ENCODE measurements at places on chromosomes 11 and 22.

DNA sequence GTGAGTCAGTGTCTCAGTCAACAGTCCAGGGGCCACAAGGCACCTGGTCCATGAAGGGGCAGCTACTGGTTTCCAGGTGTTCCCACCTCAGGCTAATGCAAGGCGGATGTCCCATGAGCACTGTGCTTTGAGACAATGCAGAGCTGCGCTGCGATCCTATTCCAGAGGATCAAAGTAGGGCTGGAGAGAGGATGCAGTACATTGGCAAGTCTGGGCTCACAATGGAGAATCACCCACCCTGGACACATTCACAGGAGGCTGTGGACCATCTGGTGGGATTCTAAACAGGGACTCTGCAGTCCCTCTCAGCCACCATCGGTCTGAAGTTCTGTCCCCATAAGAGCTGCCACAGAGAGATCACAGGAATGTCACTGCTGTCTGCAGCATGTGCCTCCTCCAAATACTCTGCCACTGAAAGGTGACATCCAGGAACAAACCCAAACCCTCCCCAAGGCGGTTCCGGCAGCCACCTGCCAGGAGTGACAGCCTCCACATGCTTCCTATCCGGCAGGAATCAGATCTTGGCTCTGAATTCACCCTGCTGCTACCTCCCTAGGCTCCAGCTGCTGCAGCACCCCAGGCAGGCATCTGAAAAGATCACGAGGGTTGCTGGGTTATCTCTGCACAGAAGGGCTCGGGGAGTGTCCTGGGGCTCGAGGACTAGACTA, 45.3 kb upstream of the SERPIND1 start:
- DNase-seq: no peak

DNA sequence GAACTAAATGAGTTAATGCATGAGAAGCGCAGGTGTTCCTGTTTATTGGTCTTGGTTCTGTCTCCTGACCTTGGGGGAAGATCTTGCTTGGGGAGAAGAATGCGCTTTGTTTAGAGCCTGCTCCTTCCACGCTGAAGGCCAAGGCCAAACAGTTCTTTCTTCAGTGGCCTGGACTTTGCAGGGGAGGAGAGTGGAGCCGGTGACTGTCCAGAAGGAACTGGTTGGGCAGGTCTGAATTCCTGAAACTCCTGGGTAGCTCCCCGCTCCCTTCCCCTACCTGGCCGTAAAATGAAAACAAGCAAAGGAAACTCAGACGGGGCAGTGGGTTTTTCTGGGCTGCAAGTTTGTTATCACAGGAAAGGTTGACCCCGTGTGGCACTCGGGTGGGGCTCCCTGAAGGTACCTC, 3.6 kb downstream of the ARHGAP8 start:
- no peak for DNase-seq

- no peak for DNase-seq
Measured at GRCh38 chr11:93285430-93285829, 45.1 kb upstream of the DEUP1 start.

GRCh38 chr11:105700271-105700670, 90.4 kb downstream of the GRIA4 start:
- DNase-seq: no peak

- DNase-seq: peak; percentile 58
Measured at GRCh38 chr11:66883016-66883965, 26.4 kb downstream of the LRFN4 start.

GRCh38 chr11:30984827-30985226, 384.7 kb downstream of the DCDC1 start:
- DNase-seq: no peak

GRCh38 chr11:1401656-1402221, 12.0 kb downstream of the BRSK2 start:
- DNase-seq: peak; percentile 89

GRCh38 chr11:74672956-74673692, 58.1 kb downstream of the CHRDL2 start:
- DNase-seq: peak; percentile 89

GRCh38 chr22:37917874-37918548, 11.9 kb downstream of the MICALL1 start:
- DNase-seq: no peak

GRCh38 chr11:126716456-126717083, 284.0 kb downstream of the KIRREL3 start:
- DNase-seq: no peak

GRCh38 chr22:25896098-25896497, 154.1 kb downstream of the MYO18B start:
- no peak for DNase-seq

DNA sequence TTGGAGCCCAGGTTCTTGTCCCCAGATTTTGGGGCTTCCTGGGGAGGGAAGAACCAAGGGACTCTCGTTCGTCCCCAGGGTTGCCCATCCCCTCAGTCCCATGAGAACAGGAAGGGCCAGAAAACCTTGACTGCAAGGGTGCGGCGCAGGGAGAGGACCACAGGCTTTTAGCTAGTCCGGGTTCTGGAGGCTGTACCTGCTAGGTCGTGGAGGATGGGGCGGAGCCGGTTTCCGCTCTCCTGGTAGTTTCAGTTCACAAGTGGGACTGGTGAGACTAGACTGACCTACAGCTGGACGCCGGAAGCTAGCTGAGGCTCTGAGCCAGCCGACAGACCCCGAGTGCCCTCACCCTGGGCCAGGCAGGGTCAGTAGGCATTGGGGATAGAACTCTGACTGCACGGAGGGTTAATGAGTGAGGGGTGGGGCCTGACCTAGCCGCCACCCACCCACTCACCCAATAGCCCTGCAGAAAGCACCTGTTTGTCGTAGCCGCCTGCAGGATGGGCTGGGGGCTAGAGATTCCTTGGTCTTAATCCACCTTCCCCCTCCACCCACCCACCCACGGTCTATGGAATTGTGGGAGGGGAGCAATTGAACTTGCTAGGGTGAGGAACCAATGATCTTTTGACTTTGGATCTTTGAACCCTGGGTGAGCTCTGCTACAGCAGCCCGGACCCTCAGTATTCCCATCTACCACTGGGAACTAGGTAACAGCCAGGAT, 1.5 kb downstream of the MAFF start:
- peak; percentile 71 for DNase-seq

- peak; percentile 55 for DNase-seq
Measured at GRCh38 chr11:76672431-76673175, 2.1 kb upstream of the LRRC32 start.

DNA sequence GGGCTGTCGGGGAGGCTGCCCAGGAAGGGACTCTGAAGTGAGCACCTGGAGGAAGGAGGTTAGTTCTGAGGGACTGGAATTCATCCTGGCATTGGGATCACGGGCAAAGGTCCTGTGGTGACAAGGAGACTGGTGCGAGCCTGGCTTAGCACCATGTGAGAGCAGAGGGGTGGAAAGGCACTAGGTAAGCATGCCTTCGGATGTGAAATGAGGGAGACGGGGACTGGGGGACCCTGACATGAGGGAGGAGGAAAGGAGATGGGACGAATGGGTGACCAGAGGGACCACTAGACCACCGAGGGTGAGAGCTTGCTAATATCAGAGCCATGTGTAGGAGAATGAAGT, 3.1 kb upstream of the VPREB1 start:
- no peak for DNase-seq

GRCh38 chr11:117037279-117037974, 60.8 kb downstream of the SIK3 start:
- DNase-seq: no peak

DNA sequence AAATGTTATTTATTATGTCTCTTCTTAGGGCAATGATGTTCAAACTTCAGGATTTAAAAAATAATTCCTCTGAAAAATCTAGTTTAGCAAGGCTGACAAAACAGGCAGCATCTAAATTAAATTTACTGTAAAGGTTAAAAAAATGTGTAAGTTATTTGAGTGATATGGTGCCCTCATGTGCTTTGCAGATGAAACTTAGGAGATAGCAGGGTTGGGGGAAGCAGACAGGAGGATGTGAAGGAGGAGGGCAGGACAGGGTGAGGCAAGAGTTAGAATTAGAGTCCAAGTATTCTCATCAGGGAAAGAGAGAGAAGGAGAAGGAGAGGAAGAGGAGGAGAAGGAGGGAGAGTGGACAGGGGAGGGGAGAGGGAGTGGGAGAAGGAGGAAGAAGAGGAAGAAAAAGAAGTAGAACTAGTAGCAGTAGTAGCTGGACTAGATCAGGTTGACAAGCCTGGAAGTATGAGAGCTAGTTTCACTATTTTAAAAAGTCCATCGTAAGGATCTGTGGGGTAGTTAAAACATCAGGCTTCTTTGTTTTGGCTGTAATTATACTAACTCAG, 141.2 kb upstream of the SESN3 start:
- DNase-seq: no peak

DNA sequence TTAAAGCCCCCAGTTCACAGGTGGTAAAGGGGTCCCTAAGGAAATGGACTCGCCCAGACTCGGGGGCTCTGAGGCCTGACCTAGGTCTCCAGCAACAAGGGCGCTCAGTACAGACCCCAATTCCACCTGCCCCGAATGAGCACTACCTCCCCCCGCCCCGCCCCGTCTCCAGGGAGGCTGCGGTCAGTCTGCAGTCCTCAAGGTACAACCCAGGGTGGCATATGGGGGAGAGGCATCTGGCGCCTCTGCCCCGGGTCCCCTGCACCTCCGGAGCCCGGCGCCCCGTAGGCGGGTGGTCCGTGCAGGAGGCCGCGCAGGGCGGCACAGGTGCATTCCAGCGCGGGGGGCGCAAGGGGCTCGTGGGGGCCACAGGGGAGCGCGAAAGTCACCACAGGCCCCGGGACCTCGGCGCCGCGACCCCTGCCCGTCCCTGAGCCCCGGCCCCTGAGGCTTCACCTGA, 361 bp downstream of the CTSD start:
- peak; percentile 64 for DNase-seq

DNA sequence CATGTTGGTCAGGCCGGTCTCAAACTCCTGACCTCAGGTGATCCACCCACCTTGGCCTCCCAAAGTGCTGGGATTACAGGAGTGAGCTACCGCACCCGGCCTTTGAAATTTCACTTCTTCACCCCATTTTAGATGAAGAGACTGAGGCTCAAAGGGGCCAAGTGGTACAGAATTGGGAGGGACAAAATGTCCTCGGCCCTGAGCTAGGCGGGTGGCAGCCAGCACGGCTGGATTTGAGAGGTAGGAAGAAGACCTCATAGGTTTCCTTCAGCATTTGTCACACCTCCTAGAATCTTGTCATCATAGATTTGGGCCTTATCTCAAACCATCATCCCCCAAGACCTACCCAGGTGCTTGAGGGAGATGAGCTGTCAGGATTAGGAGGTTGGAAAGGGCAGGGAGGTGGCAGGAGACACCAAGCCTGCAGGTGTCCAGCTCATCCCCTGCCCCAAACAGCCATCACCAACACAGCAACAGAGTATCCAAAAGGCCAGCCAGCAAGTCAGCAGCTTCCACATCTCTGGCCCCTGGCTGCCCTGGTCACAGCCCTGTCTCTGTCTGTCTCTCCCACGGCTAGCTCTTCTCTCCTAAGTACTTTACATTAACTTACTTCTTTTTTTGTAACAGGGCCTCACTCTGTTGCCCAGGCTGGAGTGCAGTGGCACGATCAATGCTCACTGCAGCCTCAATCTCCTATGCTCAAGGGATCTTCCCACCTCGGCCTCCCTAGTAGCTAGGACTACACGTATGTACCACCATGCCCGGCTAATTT, 11.2 kb upstream of the TMPRSS6 start:
- no peak for DNase-seq

DNA sequence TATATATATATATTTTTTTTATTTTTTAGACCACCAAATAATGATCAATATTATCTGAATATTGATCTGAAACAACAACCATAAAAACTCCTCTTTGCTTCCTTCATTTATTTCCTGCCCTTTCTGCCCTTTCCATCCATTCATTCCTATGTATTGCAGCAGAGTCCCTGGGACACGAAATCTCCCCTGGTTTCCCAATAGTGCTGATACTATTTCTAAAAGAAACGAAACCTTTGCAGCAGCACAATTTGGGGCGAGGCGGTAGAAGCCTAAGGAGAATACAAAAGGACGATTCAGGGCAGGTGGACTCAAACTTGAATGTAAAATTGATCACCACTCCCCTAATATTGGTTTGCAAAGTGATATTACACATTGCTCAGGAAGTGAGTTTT, 16.9 kb upstream of the AMOTL1 start:
- no peak for DNase-seq

DNA sequence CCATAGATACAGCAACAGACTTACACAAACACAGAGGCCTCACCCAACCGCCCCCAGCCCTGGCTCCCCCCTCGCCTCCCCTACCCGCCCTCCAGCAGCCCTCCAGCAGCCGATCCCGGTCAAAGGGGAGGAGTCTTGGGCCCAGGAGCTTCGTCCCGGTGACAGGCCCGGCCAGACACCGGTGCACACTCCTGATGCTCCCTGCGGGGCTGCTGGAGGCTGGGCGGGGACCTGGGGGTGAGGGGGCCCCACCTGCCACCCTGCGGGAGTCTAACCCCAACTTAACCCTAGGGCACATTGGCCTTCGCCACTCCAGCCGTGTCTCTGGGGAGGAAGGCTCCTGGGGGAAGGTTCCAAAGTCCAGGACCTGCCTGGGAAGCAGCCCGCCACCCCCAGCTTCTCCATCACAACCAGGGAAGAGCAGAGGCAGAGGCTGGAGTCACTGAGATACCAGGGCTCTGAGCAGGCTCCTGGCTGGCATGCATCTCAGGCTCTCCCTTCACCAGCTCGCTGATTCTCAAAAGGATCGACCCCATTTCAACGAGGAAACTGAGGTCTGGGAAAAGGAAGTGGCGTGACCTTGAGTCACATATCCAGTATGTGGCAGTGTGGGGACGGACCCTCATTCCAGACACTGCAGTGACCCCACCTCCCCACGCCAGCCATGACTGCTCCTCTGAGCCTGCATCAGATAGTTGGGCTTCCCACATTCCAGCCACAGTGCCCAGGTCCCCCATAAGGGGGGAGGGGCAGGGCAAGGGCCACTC, 14.4 kb downstream of the BCL9L start:
- peak; percentile 70 for DNase-seq

DNA sequence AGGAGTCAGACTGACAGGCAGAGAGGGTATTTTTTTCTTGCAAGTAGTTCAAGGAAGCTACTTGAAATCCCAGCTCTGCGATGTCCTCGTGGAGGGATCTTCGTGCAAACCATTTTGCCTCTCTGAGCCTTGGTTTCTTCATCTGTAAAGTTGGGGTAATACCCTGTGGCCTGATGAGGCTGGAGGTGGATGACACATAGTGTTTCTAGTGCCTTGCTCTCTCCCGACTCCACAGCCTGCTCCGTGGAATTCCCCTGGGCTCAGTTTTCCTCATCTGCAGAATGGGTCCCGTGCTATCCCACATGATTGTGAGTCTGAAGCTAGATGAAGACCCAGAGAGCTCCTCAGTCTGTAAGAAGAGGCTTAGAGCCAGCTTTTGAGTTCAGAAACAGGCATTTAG, 32.7 kb downstream of the DAGLA start:
- no peak for DNase-seq

DNA sequence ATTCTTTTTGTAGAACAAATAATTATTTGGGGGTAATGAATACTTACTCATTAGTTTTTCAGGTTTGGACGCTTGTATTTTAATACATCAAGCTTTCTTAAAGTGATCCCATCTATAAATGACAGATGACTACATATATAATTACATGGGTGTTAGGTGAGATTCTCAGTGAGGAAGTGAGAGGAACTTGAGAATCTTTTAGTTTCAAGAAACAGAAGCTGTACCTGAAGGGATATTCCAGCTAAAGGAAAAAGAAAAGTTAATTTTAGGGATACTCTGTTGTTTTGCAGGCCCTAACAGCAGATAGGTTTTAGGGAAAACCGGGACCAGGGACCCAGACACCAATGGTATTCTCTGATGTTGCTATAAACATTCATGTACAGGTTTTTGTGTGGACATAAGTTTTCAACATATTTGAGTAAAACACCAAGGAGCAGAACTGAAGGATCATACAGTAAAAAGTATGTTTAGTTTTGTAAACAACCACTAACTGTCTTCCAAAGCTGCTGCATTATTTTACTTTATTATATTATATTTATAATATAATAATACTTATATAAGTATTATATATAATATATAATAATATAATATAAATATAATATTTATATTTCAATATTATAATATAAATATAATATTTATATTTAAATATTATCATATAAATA, 24.1 kb upstream of the PHOX2A start:
- DNase-seq: no peak
